Common myeloid progenitor, CD34-positive (primary cell): ENCODE measurements at places on chromosomes 4 and X.

- DNase-seq: no peak
Measured at GRCh38 chr4:118739022-118739713, 54.0 kb downstream of the METTL14 start.

DNA sequence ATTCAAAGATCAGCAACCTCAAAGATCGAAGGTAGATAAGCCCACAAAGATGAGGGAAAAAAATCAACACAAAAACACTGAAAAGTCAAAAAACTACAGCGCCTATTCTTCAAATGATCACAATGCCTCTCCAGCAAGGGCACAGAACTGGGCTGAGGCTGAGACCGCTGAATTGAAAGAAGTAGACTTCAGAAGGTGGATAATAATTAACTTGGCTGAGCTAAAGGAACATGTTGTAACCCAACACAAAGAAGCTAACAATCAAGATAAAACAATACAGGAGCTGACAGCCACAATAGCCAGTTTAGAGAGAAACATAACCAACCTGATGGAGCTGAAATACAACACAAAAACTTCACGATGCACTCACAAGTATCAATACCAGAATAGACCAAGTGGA, 231.1 kb downstream of the STPG2 start:
- no peak for DNase-seq

- DNase-seq: no peak
Measured at GRCh38 chrX:154828016-154828408, 6.5 kb downstream of the SMIM9 start.

GRCh38 chr4:169139021-169139420, 129.0 kb upstream of the CBR4 start:
- DNase-seq: no peak

DNA sequence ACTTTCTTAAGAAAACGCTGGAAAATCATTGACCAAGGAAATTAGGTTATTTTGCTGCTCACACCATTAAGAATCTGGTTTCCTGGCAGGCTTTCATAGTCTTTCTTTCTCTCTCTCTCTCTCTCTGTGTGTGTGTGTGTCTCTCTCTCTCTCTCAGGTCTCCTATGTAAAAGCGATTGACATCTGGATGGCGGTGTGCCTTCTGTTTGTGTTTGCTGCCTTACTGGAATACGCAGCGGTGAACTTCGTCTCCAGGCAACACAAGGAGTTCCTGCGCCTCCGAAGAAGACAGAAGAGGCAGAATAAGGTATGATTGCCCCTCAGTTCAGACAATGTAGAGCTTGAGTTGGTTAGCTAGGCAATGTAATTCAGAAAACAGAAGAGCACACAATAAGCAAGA, 161.2 kb downstream of the GLRA2 start:
- DNase-seq: no peak

GRCh38 chrX:3393178-3393577, 46.7 kb upstream of the MXRA5 start:
- no peak for DNase-seq
